ENCODE measurements at places on chromosomes 6 and 20.
A peak's percentile ranks its signal among the peaks of the same experiment; 100 is the strongest.

DNA sequence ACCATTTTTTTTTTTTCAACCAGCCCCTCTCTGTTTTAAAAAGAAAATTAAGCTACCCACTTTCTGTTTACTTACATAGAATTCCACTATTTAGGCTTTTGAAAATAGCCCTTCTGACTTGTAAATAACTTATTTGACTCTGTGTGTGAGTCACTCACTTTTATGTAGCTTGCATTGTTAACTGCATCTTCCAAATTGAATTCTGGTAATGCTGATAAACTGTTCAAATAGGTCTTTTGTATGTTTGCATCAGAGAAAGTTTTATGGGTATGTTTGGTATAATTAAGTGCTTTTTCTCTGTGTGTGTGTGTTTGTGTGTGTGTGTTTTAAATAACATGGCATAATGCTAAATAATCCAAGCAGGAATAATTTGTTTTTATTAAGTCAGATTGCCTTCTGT is 360.1 kb downstream of the PLCB1 start:
- DNase-seq = no peak

DNA sequence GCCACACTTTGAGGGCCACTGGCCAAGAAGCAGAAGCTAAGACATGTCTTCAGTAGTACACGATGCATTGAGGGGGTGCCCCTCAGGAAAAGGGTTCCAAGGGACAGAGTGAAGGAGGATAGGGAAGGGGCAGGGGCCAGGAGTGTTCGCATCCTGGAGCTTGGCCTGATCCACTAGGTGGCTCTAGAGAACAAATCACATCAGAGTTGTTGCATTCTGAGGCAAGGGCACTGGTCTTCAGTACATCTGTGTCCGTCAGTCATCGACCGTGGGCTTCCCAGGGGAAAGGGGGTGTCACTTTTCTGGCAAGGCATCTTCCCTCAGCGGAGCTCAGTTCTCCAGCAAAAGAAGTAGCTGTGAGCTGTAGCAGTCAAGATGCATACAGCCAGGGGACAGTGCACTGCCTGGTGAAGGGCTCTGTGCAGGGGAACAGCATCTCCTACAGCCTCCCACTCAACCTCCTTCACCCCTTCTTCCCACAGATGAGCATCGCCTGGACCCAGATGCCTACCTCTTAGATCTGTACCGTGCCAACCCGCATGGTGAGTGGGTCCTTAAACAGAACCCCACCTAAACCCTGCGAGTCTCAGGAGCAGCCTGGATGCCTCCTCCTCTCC is 47.8 kb downstream of the ARHGAP40 start:
- no peak for DNase-seq

DNA sequence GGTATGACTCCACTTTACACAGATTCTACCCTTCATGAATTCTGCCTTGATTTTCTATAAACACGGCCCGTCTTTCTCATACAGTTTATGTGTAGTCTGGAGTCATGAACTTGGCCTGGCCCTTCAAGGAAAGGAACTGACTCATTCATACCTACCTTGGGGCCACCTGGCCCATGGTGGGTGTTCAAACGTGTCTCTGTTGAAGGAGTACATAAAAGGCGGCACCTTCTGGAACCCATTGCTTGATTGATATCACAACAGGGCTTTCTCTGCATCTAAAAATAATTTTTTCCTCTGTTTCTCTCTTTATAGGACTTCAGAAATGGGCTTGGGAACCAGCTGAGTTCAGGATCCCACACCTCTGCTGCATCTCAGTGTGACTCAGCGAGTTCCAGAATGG is 363.0 kb upstream of the SOX4 start:
- no peak for DNase-seq

- DNase-seq = peak; percentile 27
Measured at GRCh38 chr6:149965194-149966020, 1.7 kb downstream of the ULBP1 start.

DNA sequence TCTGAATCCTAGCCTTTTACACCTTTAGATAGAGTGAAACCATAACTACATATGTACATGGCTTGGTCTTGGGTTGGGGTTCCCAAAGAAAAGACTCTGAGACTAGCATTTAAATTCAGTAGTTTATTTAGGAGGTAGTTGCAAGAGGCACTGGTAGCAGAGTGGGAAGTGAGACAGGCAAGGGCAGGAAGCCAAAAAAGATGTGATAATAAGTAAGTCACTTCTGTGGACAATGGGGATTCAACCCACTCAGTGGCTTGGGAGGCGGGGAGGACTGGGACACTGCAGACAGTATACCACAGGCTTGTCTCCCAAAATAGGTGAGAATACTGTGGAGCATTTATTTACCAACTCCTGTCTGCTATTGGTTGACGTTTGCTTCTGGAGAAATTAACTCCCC is 131.9 kb downstream of the SLC24A3 start:
- no peak for DNase-seq

GRCh38 chr20:48845721-48846306 is 18.0 kb upstream of the PREX1 start:
- DNase-seq = no peak

DNA sequence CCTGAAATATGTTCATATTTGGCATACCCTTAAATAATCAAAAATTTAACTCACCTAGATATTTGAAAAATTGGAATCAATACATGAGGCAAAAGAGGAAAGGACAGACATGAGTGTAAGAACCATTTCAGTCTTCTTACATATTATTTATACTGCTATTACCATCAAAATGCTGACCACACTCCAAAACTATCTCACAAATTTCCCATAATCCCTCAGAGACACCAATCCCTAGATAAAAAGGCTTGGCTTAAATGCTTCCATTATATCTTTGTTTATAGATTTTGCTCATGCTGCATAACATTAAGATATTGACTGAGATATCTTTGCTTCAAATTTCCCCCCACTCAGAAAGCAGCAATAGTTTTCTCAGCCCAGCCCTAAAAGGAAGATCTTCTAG is 11.7 kb upstream of the NT5DC1 start:
- DNase-seq = no peak

GRCh38 chr6:4653141-4653540 is 123.1 kb upstream of the CDYL start:
- DNase-seq = no peak

- no peak for DNase-seq
Measured at GRCh38 chr6:130610303-130610702, 216.9 kb upstream of the SMLR1 start.

DNA sequence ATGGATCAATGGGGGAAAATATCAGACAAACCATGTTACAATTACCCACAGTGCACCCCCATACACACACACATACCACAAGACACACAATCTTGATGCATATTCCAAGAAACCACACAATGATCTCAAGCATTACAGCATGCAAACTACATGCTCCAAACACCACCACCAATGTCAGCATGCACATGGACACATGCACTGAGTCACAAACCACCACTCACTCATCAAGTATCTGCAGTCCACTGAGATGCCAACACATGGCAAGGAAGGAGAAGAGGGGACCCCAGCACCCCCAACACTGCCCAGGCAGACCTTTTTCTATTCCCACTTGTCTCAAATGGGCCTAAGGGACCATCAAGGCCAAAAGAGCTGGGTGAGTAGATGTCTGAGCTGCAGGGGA is 91.6 kb downstream of the PREX1 start:
- DNase-seq = no peak

DNA sequence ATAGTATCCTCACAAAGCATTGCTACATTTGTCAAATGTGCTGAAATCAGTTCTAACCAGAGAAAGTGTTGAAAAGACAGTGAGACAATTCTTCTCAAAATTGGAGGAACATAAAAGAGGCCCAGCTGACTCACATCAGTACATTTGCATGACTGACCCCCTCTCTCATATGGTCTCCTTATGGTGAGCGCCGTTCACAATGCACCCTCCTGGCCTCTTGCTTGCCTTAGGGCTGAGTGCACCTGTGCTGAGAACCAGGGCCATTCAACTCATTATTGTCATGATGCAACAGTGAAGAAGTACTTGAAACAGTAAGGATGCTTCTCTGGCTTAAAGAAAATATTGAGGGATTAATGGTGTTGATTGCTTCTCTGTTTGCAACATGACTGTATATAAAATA is 375.2 kb upstream of the AGPAT4 start:
- DNase-seq = no peak

- DNase-seq = no peak
Measured at GRCh38 chr6:136751522-136751956, 40.7 kb downstream of the MAP3K5 start.

GRCh38 chr6:87182940-87183339 is 27.6 kb downstream of the ZNF292 start:
- no peak for DNase-seq
